ENCODE measurements at places on chromosomes 3 and 15.

- no peak for DNase-seq
Observed at GRCh38 chr15:82646250-82647044, 716 bp downstream of the CPEB1 start.

GRCh38 chr3:25007974-25008658 lies 419.9 kb upstream of the RARB start:
- no peak for DNase-seq

DNA sequence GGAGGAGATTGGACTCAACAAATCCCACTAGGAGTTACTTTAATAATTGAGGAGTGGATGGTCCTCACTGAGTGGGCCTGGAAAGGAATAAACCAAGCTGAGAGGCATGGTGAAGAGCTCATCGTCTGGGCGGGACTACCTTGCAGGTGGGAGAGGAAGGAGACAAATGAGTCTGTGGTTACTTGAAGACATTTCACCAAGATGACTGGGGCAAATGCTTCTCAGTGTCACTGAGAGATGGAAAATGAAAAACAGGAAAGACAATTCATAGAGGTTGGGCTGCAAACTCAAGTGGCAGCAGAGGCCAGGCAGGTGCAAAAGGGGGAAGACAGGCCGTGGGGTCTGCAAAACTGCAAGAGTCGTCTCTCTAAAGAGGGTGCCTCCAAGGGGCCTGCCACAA lies 1.5 kb upstream of the ARHGAP31 start:
- no peak for DNase-seq

GRCh38 chr3:136728918-136729317 lies 23.3 kb downstream of the STAG1 start:
- no peak for DNase-seq

GRCh38 chr15:39598958-39599845 lies 18.3 kb downstream of the THBS1 start:
- DNase-seq = no peak

All from activated gamma-delta T cell treated with Interleukin-2 at 50 U/mL for 16 hours (primary cell).